ENCODE measurements at places on chromosomes 6 and 20.

GRCh38 chr6:87600576-87600975 is 10.6 kb downstream of the ORC3 start:
- no peak for DNase-seq

DNA sequence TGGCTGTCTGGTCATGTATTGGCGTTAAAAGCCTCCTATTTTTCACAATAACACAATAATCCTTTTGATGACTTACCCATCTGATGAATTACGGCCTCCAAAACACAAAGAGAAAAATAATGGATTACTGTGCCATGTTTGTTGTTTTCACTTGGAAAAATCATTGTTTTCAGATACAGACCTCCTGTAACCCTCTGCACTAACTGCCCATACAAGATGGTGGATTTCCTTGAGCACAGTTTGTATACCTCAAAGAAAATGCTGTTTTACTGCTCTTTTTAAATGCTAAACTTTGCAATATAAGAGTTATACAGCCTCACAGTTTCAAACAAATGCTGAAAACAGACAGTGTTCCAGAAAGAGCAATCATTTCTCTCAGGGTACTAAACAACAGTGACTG is 61.0 kb downstream of the SMLR1 start:
- no peak for DNase-seq

DNA sequence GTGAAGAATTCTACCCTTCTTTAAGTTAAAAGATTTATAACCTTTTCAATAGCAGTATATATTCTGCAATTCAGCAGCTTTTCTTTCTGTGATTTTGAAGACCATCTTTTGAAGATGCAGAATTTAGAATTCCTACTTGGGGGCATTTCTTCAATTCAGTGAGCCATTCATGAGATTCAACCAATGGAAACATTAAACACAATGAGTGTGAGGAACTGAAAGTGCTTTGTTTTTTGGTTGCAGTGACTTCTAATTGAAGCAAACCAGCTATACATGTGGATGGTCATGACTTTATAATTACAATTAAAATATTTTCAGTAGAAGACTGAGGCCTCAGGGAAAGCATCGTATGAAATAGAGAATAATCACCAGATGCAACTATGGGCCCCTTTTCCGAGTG is 108.3 kb downstream of the CARMIL1 start:
- no peak for DNase-seq

DNA sequence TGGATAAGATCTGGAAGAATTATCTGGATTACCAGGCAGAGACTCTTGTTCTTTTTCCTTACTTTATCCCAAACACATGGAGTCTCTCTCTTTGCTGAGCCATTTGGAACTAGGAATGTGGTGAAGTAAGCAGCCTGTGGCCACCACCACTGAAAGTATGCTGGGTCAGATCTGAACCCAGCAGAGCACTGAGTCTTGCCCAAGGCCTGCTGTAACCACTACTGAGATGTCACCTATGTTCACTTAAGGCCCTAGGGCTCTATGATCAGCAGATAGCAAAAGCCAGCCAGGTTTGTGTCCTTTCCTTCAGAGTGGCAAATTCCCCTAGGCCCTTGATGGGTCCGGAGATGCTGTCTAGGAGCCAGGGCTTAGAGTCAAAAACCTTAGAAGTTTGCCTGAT is 103.3 kb upstream of the PLN start:
- no peak for DNase-seq

DNA sequence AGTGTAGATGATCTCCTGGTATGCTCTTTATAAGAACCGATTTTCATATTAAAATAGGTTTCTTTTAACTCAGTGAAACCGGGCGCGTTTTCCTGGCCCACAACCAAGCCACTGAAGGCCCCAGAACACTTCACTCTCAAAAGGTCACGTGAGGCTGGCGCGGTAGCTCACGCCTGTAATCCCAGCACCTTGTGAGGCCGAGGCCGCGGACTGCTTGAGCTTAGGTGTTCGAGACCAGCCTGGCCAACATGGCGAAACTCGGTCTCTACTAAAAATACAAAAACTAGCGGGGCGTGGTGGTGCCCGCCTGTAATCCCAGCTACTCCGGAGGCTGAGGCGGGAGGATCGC is 402 bp upstream of the TAF8 start:
- peak; percentile 28 for DNase-seq

DNA sequence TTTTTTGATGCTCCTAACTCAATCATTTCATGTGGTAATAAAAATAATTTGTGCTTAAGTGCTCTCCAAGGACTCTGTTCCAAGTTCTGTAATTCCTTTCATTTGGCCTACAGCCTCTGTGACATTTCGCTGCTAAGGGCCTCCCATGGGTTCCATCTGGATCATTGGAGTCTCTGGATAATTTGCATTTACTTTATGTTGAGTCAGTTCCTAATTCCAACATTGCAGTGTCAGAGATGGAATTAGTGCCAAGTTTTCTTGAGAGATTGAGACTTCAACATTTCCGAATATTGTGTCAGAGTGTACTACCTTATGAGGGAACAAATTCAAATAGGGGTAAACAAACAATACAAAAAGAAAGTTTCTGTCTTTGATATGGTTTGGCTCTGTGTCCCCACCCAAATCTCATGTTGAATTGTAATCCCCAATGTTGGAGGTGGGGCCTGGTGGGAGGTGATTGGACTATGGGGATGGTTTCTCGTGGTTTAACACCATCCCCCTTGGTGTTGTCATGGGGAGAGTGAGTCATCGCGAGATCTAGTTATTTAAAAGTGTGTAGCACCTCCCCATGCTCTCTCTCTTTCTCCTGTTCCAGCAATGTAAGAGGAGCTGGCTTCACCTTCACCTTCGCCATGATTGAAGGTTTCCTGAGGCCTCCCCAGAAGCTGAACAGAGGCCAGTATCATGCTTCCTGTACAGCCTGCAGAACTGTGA is 244.1 kb upstream of the TBX18 start:
- DNase-seq: no peak

- no peak for DNase-seq
Measured at GRCh38 chr6:140538926-140539325, 1164.5 kb upstream of the CITED2 start.

DNA sequence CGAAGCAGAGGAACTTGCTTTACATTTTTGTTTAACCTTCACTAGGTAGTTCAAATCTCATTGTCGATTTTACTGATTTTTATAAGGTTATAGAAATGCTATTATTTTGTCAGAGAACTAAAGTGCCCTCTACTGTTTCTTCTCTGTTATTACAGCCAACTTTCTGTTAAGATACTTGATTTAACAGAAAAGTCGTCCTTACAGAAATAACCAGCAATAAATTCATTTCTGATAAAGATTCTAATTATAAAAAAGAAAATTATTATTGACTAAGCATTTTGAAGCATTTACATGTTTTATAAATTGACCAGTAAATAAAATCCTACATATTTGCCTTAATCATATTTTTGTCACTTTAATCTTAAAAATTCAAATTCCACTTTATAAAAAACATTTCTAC is 60.8 kb downstream of the OGFRL1 start:
- DNase-seq: peak; percentile 20

GRCh38 chr6:101758368-101758767 is 364.9 kb downstream of the GRIK2 start:
- DNase-seq: no peak

DNA sequence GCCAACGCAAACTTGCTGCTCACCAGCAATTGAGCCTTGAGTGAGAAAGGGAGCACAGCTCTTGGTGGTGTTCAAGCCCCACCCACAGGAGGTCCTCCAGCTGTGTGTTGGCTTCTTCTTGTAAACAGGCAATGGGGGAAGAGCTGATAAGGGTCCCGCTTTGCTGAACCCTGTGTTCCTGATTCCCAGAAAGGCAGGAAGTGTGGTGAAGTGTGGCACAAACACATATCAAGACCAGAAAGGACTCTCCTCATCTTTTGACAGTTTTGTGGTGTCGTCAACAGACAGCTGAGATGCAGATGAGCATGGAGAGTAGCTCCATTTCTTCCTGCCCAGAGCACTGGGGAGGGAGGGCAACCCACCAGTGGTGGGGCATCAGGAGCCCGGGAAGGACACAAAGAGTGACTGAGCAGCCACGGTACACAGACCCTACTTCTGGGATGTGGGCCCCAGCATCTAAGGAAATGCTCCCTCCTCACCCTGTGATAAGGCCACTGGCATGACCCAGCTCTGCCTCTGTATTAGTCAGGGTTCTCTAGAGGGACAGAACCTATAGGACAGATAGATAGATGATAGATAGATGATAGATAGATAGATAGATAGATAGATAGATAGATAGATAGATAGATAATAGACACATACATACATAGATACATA is 188.9 kb upstream of the TAB2 start:
- DNase-seq: no peak

DNA sequence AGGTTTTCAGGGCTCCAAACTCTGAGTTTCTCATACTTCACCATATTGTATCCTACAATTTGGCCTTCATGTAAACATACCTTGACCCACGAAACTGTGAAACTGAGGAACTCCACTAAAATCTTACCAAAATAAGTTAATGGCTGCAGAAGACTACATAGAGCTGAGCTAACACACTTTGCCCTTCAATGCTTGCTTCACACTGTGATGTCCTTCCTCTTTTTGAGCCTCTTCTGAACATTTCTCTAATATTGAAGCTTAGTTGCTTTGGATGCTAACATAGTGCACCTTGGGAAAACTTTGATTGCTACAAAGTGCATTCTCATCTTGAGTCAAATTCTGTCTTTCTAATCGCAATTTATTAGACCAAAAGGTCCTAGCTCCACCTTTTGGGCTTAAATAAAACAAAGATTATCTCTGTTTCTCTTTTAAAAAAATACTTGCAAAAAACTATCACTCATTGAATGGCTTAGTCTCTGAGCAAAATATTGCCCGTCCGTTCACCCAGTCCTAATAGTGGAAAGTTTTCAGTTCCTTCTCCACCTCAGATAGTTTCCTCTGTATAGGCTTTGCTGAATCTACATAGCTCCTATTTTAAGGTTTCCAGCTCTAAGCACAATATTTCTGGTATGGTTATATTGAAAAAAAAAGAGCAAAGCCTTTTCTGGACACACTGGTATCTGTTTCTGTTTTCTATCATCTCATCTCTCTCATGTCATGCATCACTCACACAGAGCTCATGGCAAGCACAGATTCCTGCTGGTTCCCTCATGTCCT is 494.6 kb downstream of the RFPL4B start:
- DNase-seq: no peak

- no peak for DNase-seq
Measured at GRCh38 chr20:17339000-17339399, 112.2 kb downstream of the PCSK2 start.

All from neural progenitor cell (in vitro differentiated cells).